ENCODE measurements at places on chromosomes 2 and 18.
A peak's percentile ranks its signal among the peaks of the same experiment; 100 is the strongest.

GRCh38 chr2:28282861-28283646 is 109.6 kb upstream of the FOSL2 start:
- no peak for DNase-seq

DNA sequence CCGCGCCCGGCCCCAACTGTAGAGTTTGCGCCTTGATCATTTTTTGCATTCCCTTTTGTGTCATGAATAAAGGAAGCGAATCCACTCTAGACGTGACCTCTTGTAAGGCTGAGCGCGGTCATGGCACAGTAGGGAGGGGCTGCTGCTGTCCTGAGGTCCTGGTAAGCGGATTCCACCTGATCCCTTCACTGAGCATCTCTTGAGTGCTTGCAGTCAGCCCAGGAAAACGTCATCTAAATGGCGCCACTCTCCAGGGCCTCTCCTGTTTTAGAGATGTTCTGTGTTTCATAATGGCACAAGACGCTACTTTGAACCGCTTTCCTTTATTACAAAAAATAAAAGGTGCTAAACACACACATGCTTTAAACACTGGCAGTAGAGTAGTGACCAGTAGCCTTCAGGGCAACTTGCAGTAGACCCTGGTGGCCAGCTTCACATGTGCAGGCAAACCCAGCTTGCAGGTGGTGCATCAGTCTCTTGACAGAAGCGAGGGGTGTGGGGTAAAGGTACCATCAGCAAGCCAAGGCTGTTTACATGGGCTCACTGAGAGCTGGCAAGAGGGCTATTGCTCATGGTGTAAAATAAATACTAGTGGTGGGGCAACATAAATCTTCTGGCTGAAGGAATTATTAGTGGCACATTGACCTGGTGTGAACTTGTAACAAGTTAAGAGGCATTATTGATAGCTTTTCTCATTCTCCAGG is 43.0 kb upstream of the ACKR3 start:
- no peak for DNase-seq

GRCh38 chr2:41840702-41841551 is 206.9 kb upstream of the PKDCC start:
- peak; percentile 98 for DNase-seq

DNA sequence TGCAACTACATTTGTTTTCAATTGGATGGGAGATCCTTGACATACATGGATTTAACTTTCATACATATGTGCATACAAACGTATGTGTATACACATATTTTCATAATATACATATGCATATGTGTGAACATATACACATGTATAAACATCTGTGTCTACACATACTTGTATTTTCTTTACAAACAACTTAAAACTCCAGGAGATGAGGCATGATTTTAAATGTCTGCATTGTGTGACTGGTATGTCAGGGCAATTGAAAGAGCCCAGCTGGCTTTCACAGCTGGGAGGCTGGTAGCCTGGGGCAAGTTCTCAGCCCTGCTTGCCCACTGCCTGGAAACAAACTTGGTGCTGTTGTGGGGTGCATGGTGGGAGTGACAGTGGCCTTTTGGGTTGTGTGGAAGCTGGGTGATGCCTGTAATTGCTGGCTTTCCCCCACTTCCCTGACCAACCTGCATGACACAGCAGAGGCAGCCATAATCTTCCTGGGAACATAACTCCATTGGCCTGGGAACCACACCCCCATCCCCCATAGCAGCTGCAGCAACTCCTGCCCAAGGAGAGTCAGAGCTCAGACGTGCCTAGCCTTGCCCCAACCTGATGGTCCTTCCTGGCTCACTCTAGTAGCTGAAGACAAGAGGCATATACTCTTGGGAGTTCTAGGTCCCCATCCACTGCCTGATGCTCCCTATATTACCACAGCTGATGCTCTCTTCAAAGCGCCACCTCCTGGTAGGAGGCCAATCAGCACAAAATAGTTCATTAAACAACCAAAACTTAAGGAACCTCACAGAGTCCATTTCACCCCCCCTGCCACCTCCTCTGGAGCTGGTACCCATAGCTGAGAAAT is 158.3 kb downstream of the CERS6 start:
- DNase-seq: no peak

DNA sequence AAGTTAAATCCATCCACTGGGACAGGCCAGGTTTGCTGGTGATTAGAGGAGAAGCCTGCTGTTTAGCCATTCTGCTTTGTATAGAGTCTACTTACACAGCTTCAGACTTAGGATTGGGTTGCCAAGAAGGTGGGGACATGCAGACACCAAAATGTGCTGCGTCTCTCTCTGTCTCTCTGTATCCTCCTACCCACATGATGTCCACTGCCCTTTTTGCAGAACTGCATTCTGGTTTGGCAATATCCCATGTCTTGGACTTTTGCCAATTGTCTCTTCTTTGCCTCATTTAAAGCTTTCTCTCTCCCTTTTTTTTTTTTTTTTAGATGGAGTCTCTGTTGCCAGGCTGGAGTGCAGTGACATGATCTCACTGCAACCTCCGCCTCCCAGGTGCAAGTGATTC is 261.1 kb upstream of the FN1 start:
- no peak for DNase-seq

DNA sequence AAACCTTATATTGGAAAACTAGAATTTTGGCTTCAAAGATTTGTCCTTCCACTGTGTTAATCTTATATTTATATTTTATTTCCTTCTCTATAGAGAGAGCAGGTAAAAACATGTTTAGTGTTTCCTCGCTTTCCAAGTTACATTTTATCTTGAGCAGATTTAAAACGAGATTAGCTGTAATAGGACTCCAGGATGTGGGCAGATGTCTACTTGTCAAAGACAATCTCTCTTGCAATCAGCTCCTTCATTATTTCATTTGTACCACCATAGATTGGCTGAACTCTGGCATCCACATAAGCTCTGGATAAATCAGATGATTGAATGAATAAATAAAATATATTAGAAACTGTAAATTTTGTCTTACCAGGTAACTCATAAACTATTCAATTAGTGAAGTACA is 17.5 kb upstream of the KANSL1L start:
- DNase-seq: no peak

GRCh38 chr2:15693926-15694588 is 102.4 kb downstream of the DDX1 start:
- no peak for DNase-seq

DNA sequence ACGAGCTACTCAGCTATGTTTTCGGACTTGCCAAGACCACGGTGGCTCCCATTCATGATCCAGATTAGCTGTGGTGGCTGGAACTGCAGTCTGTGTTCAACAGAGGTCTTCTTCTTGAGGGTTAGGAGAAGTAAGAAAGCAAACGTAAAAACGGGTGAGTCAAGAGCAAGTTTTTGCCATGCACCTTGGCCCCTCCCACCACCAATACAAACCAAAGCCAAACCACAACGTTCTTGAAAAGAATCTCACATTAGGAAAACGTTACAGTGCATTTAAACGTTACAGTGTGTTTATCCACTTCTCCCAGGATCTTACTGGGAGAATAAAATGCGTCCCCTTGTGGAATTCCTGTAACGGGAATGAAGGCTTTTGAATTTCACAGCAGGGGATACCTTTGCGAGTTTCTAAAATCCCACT is 725 bp downstream of the FBXO48 start:
- DNase-seq: peak; percentile 73

DNA sequence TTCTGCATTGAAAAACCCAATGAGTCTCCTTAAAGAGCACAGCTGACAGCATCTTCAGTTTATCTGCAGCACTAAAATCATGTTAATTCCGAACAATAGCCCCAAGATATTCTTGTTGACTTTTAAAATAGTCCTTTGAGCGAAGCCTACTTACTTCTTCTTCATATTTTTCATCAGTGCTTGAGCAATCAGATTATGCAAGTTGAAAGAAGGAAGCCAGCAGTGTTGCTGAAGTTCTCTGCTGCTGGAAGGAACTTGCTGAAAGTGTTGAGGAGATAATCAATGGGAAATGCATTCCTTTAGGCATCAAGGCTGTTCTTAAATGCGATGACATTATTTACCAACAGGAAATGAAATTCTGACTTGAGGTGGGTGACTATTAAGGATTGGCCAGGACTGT is 105.9 kb upstream of the SNTG2 start:
- no peak for DNase-seq

DNA sequence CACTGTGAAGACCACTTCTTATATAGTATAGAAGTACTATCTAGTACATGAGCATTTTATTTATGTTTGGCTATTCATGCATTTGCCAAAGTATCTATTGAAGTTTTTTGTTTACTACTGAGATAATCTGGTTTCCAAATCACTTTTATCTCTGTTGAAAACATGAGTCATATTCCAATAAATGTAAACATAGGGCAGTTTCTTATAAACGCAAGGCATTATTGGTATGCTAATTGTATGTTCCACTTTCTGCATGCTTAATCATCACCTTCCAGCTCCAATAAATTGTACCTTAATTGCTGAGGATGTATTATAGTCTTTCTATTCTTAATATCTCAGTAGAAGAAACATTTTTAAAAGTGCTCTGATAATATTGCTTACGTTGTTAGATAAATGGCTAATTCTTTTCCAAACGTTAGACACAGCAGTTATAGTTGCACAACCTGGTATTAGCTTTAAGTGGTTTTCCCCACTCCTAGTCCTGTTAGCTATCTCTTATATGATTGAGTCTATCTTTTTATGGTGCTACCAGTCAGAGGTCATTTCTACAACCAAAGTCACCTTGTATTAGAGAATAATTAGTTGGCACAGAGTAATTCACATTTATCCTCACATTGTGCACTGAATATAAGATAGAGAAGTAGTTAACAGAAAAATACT is 17.2 kb downstream of the ITGA4 start:
- no peak for DNase-seq

- no peak for DNase-seq
These were observed 10.6 kb upstream of the C2orf74 start for GRCh38 chr2:61151436-61151835.

Data from CD4-positive, alpha-beta T cell treated with Interleukin-21 for 1 hour (primary cell).